ENCODE measurements at places on chromosomes 16 and 17.

GRCh38 chr16:55955845-55956244 is 80.7 kb upstream of the CES5A start:
- no peak for DNase-seq

DNA sequence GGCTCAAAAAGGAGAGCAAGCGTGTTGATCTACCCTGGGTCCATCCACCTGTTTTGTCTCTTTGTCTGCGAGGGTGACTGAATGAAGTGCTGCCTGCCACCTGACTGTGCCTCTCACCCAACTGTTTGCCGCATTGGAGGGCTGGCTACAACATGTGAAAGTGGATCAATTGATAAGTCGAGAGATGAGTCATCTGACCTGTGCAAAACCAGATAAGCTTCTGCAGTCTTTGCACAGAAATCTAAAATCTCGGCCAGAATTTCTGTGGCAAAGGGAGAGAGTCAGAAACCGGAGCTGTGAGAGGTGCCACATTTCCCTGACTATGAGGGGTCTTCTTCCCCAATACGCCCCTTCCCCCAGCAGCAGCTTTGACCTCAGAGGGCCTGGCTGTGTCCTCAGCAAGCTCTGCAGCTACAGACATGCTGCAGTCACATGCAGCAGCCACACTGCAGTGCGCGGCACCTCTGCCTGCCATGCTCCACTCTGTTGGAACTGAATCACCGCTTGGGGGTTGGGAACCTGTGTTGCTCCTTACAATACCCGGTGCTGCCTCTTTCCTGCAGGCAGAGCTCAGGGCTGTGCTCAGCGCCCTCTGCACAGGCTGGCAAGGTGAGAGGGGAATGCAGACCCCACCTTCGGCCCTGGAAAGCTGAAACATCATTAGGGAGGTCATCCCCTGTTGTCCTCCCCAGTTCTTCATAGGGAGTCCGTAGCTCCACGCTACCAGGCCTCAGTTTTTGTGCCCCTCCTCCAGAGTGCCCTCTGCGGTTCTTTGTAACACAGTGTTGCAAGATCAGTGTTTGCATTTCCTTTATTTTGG is 16.2 kb upstream of the HAS3 start:
- DNase-seq: no peak

DNA sequence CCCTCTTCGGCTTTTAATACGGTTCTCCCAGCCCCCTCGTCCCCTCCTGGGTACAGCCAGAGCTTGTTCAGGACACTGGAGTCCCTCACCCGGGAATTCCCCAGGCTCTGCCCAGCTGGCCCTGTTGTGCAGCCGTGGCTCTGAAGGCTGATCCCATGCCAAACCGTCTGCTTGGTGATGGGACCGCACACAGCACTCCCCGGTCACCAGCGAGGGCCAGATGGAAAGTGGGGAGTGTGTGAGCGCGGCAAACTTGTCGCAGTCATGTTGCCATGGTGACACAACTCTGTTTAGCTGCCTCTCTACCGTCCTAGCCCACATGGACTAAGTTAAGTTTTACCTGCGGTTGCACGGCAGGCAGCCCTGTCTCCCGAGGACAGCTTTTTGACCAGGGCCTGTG is 107.9 kb downstream of the RAP1GAP2 start:
- peak; percentile 9 for DNase-seq

DNA sequence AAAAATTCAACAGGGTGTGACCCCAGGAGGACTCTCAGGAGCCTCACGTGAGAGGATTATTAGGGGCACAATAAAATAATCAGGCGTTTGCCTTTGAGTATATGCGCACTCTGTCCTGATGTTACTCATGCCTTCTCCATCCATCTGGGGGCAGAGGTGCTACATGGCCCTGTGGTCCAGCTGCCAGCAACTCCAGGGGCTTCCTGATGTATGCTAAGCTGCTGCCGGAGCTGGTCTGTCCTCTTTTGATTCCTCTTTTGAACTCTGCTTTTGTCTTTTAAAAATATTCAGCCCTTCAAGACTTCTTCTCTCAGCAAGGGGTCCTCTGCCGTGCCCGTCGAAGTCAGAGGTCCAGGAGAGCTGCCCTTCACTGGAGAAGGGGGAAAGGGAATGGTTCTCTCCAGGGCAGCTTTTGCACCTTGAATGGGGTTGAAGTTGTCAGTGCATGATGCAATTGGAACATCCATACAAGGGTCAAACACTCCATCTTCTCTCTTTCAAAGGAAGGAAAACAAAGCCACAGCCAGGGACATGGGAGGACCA is 431.4 kb downstream of the SHISA9 start:
- no peak for DNase-seq

GRCh38 chr17:81869221-81870130 is 1.7 kb downstream of the ARHGDIA start:
- no peak for DNase-seq

- DNase-seq: peak; percentile 79
Observed at GRCh38 chr17:77451894-77452852, 311.4 kb downstream of the SEC14L1 start.

DNA sequence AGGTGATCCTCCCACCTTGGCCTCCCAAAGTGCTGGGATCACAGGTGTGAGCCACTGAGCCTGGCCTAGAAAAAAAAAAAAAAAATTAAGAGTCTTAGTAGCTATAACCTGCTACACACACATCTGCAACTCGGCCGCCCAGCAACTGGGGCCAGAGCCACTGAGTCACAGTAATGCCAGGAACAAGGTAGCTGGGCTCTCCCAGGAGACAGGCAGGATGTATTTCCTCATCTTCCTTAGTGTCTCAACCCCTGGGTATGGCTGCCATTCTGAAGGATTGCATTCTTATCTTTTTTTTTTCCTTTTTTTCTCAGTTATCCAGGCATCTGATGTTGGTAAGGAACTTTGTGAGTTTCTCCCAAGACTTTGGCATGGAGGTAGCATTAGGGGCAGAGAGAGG is 7.1 kb upstream of the PSMD3 start:
- DNase-seq: no peak

Measured in astrocyte of the spinal cord (primary cell).